H54 (cell line): ENCODE measurements at places on chromosomes 1 and 21.

GRCh38 chr1:158799689-158800088 lies 18.7 kb upstream of the OR6N2 start:
- no peak for DNase-seq

DNA sequence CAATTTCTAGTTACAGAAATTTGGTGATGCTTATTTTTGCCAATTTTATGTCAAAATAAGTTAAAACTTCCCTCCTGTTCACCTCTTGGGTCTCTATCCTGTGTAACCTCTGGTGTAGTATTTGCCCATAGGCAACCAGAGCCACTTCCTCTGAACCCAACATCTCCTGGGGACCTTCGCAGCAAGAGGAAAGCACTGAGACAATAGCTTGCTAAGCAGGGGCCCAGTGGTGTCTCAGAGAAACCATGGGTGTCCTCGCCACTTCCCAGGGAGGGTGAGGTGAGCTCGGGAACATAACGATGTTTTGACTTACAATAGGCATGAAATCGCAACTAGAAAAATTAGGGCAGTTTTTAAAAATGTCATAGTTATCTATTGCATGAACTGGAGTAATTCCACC lies 56.4 kb upstream of the SCCPDH start:
- DNase-seq: no peak

GRCh38 chr1:215032911-215033526 lies 49.5 kb upstream of the KCNK2 start:
- no peak for DNase-seq

GRCh38 chr21:34177919-34178567 lies 104.7 kb downstream of the MRPS6 start:
- DNase-seq: no peak

- no peak for DNase-seq
These were observed 60.5 kb upstream of the PRMT6 start for GRCh38 chr1:106995970-106996369.

DNA sequence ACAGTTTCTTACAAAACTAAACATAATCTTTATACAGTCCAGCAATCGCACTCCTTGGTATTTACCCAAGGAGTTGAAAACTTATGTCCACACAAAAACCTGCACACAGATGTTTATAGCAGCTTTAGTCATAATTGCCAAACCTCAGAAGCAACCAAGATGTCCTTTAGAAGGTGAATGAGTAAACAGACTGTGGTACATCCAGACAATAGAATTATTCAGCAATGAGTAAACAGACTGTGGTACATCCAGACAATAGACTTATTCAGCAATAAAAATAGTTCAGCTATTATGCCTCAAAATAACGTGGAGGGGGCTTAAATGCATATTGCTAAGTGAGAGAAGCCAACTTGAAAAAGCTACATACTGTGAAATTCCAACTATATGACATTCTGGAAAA lies 87.0 kb upstream of the GALNT2 start:
- no peak for DNase-seq

DNA sequence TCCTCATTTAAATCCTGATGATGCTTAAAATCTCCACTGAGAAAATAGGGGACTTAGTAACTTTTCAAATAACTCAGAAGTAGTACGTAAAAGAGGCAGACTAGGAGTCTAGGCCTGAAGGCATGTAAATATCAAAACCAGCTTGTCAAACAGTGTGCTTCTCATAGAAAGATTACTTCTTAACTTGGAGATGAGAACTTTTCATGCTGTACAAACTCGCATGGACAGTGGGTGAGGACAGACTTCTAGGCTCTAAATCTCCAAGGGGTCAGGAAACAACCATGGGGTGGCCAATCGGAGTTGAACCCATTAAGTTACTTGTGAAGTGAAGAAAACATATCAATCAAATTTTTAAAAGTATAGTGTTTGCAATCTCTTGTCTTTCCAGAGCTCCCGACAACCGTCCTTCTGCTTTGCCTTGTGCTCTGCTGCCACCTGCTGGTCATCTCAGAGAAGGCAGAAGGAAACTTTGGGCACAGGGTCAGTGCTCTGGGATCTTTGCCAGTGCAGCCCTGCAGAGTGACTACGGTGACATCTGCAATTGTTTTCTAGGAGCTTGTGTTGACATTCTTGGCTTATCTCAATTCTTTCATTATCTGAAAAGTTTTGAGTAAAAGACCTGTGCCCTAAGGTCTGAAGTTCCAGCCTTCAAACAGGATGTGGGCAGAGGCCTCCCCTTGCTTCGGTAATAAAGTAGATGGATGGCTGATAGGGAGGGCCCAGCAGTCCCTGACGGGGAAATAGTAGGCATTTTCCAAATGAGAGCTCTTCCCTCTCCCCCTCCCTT lies 105.1 kb upstream of the PDE4B start:
- DNase-seq: peak; percentile 35

- no peak for DNase-seq
These were observed 469 bp upstream of the S100A16 start for GRCh38 chr1:153613406-153613805.

GRCh38 chr1:8910331-8910730 lies 31.8 kb upstream of the ENO1 start:
- DNase-seq: no peak

- DNase-seq: no peak
These were observed 20.2 kb upstream of the SLFNL1 start for GRCh38 chr1:41041614-41042270.

DNA sequence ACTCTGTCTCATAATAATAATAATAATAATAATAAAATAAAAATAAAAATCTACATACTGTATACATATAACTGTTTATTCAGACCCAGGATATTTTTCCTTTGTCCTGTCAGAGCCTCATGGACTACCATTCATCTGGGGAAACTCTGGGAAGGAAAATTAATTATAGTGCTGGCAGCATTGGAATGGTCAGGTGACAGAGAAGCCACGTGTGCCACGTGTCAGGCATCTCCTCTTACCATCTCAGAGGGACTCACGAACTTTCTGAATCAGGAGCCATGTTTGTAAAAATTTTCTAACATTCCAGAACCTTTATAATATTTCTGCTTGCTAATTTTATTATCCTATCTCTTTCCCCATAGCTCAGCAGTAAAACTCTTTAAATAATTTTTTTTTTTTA lies 97.8 kb upstream of the HNRNPU start:
- DNase-seq: no peak

DNA sequence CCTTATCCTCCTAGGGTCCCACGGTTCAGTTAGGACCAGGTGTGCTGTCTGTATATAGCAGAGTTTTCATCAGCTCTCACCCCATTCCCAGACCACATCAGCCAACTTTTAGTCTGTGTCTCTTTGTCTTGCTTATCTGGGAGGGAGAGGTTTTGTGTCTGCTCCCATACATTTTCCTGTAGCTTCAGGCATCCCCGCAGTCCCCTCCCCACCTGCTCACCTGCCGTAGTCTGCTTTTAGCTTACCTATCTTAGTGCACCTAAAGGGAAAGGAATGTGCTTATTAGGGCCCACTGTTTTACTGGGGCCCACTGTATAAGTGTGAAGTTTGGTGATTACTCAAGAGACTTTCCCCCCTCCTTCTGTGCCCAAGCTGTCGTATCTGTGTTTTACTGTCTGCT lies 225.1 kb downstream of the PLA2G4A start:
- no peak for DNase-seq

DNA sequence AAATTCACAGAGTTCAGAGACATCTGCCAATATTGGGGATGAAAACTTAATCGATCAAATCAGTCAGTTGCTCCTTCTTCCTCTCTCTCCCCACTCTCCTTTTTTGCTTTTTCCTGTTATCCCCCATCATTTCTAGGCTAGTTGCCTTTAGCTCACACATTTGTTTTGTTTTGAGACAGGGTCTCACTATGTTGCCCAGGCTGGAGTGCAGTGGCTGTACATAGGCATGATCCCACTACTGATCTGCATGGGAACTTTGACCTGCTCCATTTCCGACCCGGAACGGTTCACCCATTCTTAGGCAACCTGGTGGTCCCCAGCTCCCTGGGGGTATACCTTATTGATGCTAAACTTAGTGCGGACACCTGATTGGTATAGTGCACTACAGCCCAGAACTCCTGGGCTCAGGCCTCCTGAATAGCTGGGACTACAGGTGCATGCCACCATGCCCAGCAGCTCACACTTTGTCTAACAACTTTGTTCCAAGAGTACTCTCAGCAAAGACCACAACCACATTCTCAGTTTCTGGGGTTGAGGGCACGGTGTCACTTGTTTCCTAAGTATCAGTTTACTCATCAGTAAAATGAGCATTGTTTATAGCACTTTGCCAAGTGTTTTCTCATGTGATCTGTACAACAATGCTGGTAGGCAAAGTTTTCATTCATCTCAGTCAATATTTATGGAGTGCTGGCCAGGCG lies 6.7 kb upstream of the ELOA start:
- DNase-seq: no peak

DNA sequence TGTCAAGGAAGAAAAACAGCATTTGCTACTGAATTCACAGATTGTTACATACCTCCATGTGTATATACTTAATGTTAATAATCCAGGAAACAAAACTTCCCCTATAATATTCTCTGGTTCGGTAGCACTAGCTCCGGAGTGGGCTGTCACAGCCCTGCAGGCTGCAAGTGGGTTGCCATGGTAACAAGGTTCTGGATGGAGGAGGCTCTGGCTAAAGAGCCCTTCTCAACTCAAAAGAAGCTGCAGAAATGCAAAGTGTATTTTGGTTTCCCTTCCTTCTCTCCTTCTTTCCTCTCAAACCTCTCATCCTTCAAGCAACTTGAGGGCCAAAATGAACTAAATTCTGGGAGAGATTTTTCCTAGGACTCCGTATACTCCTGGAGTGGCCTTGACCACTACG lies 45.2 kb downstream of the ASTN1 start:
- DNase-seq: no peak

GRCh38 chr1:78854556-78854955 lies 152.0 kb downstream of the ADGRL4 start:
- DNase-seq: no peak

GRCh38 chr1:233614743-233615521 lies 1.0 kb downstream of the KCNK1 start:
- DNase-seq: no peak

DNA sequence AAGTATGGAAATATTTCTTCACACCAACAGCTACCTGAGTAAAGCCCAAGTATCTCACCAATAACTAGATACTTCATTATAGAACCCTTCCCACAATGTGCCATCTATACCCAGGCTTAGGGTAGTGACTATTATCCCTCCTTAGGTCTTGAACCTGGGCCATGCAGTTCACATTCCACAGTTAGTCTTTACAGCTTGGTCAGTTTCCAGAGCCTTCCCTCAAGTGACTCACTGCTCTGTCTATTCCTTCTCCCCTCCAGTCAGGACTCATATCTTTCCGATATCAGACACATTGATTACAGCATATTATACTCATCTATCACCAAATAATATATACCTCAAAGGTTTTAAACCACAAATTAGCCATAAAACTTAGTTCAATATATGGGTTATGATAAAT lies 23.6 kb downstream of the VAMP4 start:
- DNase-seq: no peak

DNA sequence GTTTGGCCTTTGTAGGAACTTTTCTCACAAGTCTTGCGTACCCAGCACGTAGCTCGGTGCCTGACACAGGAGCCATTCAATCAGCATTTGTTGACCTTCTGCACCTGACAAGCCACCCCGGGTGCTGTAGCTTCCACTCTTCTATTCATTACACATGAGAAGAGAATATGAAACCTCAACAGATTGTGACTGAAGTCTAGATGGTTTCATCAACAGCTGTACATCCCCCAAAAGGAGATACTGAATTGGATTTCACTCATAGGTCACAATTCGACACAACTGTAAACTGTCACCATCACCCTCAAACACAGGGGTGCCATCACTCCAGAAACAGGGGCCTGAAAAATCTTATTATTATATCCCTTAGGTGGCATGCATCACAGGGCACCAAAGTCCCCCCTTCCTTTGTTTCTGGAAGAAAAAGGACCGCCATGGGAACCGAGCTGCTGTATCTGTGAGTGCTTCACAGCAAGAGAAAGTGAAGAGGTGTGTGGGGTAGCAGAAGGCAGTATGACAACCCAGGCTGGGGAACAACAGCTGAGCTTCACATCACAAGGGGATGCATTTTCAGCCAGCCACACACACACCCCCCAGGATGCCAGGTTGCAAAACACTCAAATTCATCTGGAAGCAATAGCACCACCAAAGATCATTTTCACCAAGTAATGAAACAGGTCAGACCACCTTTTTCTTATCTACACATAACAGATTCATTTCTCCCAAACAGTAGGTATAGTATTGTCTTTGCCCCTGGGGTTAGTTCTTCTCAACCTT lies 225.7 kb downstream of the TOMM20 start:
- no peak for DNase-seq

GRCh38 chr1:56032096-56032676 lies 547.2 kb downstream of the PLPP3 start:
- DNase-seq: no peak

DNA sequence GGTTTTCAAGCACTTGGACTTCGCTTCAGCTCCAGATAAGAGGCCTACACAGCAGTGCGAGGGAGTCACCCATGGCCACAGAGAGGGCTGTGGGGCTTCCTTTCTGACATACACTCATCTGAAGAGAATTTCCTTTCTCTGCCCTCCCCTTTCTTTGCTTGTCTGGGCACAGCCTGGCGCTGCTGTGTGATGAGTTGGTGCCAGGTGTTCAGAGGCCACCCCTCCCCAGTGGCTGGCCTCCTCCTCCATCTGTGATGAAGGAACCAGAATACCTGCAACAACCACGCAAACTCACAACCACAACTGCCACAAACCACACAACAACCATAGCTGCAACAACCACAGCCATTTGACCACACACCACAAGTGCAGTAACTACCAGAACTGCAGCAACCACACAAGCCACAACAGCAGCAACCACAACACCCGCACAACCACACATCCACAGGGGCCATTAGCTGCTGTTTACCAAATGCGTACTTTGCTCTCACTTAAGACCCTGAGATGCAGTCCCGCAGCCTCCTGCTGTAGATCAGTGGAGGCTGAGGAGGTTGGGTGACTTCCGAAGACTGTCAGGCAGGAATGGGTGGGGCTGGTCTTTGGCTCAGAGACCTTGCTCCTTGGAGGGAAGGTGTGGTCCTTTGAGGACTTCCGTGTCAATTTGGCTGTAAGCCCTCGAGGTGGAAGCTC lies 71.1 kb downstream of the IER5 start:
- DNase-seq: peak; percentile 72

- DNase-seq: no peak
These were observed 141.0 kb downstream of the MAGI3 start for GRCh38 chr1:113531321-113531720.

DNA sequence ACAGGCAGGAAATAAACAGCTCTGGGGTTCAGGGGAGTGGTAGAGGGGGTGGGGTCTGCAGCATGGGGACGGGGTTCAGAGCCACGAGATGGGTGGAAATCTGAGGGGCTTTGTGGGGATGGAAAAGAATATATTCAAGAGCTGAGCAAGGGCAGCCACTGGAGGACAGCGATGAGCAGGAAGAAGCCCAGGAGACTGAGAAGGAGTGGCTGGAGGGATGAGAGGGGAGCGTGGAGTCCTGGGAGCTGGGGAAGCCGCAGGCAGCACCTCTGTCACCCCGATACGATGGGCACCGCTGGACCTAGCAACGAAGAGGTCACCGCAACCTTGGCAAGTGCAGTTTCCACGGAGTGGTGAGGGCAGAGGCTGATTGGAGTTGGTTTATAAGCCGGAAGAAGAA lies 10.0 kb upstream of the KCNAB2 start:
- DNase-seq: no peak
